ENCODE measurements at places on chromosomes 3 and 15.

DNA sequence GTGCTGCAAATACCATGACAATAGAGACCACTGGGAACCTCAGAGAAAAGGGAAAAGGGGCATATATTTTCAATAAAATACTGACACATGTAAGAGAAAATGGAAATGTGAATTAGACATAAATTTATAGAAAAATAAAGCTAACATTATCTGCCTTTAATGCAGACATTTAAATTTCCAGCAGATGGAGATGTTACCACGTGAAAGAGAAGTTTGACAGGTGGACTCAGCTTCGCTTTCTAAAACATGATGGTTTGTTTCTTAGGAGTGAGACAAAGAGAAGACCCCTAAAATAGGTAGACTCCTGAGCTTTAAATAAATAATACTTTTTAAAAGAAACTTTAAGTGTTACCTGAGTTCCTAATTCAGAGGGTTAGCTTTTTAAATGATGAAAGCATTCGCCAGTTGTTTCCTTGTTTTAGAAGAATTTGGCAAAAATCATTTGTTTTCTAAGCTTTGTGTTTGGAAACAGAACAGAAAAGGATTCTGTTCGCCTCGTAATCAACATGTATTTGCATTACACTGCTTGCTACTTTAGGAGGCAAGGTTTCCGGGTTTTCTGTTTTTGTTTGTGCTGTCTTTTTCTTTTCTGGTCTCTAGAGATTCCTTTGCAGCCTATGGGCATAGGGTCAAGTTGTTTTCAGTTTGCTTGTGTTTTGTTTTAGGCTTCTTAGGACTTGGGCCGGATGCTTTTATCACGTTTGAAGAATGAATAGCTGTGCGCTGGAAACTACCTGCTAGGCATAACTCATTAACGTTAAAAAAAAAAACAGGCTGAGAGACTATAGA lies 271.4 kb downstream of the THSD4 start:
- peak; percentile 40 for DNase-seq

DNA sequence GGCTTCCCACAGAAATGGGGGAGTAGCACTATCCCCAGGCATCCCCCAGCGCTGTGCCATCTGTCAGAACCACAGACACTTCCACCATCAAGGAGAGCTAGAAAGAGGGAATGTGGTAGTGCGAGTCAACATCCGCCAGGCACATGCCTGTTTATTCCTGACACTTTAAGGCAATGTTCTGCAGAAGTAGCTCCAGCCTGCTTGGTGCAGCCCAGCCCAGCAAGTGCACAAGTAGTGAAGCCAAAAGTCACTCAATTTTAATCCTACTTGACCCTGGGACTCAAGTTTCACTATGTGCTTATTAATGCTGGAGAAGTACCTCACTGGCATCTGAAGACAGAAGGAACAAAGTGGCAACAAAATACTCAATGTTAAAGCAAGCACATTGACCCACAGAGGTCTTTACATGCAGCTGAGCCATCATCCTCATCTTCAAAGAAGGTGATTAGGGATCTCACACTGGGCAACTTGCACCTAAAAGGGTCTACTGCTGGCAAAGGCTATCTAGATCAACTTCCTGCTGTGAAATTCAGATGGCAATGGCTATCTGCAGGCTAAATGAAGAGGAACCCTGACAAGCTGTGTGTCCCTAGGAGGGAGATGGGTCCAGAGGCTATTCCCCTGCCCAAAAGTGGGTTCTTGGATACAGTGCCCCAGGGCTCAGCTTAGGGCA lies 61.4 kb upstream of the CLDN18 start:
- DNase-seq = no peak

GRCh38 chr3:31895471-31895870 lies 85.6 kb downstream of the OSBPL10 start:
- no peak for DNase-seq

DNA sequence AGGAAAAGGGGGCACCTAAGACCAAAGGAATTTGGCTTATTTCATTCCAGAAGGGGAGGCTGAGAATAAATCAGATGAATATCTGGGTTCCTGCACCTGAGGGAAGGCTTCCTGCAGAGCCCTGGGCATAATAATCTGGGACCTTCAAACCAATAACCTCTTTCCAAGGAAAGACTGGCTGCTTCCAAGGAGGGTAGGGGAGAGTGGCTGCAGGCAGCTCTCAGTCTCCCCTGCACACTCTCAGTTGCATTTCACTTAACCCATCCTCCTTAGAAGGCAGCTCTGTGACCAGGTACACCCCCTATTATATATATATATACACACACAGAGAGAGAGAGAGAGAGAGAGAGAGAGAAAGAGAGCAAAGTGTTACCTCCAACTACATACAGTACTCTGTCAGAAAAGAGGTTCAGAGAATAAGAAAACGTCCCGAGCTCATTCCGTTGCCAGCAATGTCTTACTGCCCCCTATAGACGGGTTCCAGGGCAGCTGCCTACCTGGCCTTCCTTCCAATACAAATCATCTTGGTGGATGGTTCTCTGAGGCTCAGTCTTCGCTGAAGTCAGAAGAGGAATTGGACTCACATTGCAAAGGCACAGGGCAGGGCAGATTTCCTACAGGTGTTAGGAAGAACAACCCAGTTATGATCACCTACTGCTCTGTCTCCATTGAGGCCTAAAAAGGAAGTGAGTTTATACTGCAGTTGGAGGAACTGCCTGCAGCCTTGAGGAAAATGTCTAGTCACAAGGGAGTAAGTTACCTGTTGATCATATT lies 26.1 kb downstream of the CAPN3 start:
- peak; percentile 28 for DNase-seq

- no peak for DNase-seq
Observed at GRCh38 chr3:22225161-22225560, 474.2 kb upstream of the ZNF385D start.

- no peak for DNase-seq
Observed at GRCh38 chr3:142228964-142229363, 3.6 kb upstream of the GK5 start.

DNA sequence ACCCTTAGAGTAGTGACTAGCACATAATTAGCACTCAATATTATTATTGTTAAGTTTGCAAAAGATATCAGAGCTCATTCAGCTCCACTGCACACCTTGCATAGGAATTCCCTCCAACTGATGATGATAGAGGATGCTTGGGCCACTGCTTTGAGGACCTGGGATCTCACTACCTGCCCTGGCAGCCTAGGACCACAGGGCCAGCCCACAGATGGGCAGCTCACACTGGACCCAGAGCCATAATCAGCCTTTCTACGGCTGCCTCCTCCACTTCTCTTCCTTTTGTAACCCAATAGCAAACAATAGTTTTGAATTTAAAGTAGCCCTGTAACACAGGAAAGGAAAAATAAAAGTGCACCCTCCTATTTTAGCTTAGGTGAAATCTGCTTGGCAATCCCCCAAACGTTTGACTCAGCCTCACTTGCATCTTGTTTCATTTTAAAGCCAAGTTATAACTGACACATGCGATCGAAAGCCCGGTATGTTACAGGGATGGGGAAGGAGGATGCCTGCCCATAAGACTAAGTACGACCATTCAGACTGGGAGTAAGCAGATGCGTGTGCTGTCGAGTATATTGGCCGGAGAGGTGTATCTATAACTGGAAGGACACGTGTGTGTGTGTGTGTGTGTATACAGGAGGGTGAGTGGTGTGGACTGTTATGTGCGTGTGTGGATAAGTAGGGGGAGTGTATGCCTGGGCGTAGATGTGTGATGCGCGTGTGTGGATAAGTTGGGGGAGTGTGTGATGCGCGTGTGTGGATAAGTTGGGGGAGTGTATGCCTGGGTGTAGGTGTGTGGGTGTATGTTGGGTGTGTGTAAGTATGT lies 65.9 kb downstream of the CPN2 start:
- peak; percentile 38 for DNase-seq

- DNase-seq = no peak
Observed at GRCh38 chr3:145893331-145893730, 267.7 kb downstream of the PLOD2 start.

Data from RPMI8226 (cell line).